ENCODE measurements at places on chromosomes 6 and 20.

GRCh38 chr20:17568972-17569521 lies 828 bp upstream of the DSTN start:
- no peak for DNase-seq

GRCh38 chr20:49766979-49767521 lies 45.6 kb upstream of the SLC9A8 start:
- DNase-seq: no peak

- no peak for DNase-seq
These were observed 50.3 kb downstream of the TRPC4AP start for GRCh38 chr20:35042268-35042667.

- no peak for DNase-seq
These were observed 70.0 kb upstream of the CD2AP start for GRCh38 chr6:47407300-47408281.

GRCh38 chr6:45951321-45952167 lies 64.1 kb downstream of the CLIC5 start:
- DNase-seq: no peak

DNA sequence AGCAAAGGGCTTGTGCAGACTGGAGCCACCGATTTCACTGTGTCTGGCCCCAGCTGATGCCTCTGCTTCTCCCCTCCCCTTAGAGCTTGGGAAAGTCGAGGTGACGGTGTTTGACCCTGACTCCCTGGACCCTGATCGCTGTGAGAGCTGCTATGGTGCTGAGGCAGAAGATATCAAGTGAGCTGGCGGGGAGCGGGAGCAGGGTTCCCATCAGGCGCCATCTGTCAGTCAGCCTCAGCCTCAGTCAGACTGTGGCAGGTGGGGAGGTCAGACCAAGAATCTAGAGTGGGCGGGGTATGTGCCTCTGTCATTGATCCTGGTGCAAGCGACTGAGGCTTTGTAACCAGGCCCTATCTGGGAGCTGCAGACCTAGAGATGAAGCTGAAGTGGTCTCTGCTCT lies 5.5 kb downstream of the ERGIC3 start:
- DNase-seq: no peak

GRCh38 chr6:132300323-132300949 lies 100.8 kb downstream of the MOXD1 start:
- DNase-seq: peak; percentile 10

DNA sequence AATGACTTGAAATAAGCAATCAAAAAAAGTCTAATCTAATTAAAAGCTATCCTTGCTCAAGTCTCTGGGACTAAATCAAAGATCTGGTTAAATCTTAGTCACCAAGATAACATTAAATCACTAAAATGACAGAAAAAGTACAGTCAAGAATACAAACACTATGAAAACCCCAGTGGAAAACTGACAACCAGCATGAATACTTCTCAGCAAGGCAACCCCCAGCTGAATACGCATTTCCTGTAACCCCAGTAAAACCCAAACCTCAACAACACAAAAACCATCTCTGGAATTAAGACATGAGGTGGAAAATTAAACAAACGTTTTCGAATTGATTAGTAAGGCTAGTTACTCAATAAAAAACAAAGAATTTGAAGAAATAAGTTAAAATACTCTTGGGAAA lies 23.7 kb upstream of the ZC3H12D start:
- DNase-seq: peak; percentile 74

DNA sequence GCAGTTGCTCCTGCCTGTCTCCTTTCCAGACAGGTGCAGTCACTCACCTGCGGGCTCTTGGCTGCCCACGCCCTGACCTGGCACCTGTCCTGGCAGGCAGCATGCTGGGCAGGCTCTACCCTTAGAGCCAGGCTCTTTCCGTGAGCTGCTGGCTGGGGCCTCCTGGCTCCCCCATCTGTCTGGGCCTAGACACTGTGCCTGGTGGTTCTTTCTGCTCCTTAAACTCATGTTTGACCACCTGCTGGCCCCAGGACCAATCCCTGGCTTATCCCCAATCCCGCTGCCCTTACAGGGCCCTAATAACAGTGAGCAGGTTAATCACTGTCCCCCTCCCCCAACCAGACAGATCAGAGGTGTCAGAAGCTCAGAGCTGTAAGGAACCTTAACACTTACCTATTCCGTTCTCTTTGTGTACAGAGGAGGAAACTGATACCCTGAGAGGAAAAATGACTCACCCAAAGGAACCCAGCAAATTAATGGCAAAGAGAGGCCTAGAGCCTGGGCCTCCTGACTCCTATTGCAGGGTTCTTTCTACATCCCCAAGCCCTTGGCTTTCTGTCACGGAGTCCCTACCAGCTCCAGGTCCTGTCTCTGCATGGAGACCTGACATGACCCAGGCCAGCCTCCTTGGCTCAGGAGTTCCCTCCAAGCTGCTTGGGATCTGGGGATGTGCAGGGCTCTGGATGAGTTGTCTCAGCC lies 54.7 kb downstream of the RAB44 start:
- DNase-seq: peak; percentile 61

- DNase-seq: no peak
These were observed 19.8 kb downstream of the DLL1 start for GRCh38 chr6:170270984-170271593.

DNA sequence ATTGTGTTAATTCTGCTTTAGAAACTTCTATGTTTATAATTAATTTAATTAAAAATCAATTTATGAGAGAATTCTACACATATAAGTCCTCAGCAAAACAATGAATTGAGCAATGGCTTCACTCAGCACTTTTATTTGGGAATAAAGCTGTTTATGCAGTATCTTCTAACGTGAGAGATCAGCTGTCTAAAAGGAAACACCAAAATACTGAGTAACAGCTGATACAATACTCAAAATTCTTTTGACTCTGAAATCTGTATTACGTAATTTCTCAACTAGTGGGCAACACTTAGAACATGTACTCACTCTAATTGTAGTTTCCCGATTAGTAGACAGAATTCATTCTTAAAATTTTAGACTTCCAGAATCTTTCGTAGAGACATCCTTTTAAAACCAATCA lies 49.8 kb downstream of the MAP3K7 start:
- DNase-seq: no peak

DNA sequence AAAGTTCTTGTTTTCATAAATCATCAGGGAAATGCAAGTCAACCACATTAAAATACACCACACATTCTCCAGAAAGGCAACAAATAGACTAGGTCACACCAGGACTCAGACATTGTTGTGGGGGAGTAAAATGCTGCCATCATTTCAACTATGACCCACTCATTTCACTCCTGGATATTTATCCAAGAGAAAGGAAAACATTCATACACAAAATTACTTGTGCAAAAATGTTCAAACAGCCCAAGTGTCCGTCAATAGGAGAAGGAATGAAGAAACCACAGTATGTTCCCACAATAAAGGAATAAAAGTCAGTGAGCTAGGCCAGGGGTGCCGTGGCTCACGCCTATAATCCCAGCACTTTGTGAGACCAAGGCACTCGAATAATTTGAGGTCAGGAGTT lies 81.5 kb upstream of the QKI start:
- DNase-seq: no peak

DNA sequence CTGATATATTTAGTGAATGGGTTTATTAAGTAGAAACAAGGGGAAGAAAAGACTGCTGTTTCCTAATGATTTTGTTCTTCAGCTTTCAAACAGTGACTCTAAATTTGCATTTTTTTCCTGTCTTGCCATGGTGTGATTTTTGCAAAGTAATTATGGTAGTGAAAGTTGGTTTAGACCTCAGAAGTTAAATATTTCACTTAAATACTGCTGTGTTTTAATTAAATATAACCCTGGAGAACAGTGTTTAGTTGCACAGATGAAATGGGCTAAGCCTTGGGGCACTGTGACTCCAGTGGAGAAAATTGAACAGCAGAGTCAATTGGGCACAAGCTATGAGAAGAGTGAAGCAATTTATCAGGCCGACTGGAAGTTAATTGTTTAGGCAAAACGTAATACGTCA lies 111.1 kb upstream of the MCHR2 start:
- no peak for DNase-seq

GRCh38 chr20:18815194-18815942 lies 1.8 kb downstream of the SCP2D1 start:
- no peak for DNase-seq

GRCh38 chr6:106684011-106684410 lies 54.6 kb downstream of the QRSL1 start:
- DNase-seq: no peak

- DNase-seq: no peak
These were observed 159.8 kb downstream of the AKAP7 start for GRCh38 chr6:131295081-131295480.

DNA sequence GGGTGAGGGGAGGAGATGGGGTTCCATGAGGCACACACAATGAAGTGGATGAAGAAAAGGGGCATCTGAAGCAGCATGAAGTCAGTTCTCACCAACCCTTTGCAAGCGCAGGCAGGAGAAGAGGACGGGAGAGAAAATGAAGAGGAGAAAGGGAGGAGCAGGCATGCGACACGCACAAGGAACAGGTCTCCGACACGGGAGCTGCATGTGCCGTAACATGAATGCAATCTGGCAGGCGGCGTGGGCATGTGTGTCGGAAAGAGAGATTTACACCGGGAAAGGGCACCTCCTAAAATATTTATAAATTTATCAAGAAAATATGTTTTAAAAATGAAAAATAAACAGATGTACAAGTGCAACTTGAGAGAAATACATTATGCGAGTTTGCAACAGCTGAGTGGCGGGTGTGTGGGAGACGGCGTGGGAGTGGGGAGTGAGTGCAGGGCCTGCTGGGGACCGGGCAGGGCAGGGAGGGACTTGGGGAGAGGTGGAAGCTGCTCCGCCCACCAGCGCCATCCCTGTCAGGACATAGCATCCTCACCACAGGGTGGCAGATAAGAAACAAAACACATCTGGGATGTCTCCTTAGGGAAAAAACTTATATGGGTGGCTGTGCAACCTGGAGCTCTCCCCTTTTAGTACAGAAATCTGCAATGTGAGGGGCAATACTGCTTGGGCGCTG lies 40.6 kb downstream of the GJA10 start:
- DNase-seq: no peak

DNA sequence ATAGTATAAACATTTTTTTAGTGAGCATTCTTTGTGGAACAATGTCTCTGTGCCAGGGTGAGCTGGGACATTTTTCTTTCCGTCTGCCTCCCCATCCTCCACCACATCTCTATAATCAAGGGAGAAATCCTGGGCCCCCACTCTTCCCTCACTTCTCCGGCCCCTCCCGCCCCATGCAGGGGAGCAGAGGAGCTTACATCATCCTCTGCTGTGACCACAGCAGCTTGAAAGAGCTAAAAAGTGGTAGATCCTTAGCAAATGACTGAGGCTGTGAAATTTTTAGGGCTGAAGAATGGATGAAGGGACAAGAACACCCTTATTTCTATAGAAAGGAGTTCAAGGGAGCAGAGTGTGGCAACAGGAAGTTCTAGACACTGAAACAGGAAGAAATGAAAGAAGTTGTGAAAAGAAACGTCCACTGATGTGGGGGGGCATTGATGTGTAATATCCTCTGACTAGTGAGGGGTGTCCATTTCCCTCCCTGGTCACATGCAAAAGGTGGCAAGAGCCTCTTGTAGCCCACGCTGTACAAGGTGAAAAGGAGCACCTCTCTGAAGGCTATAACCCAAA lies 380.3 kb upstream of the JARID2 start:
- DNase-seq: peak; percentile 15

DNA sequence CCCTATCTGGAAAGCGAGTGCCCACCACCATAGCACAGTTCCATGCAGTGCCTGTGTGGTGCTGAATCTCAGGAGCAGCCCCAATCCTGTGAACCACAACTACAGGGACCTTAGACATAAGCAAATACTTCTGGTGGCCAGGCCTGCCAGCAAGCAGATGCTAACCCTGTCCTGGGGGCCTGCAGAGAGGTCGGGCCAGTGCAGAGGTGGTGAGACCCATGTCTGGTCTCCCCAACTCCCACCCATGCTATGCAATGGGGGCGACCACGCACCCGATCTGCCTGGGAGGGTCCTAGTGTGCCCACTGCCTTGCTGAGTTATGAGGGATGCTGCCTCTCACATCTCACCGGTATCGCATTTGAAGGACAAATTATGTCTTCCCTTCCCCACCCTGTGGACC lies 151.6 kb upstream of the ZNF337 start:
- DNase-seq: no peak

DNA sequence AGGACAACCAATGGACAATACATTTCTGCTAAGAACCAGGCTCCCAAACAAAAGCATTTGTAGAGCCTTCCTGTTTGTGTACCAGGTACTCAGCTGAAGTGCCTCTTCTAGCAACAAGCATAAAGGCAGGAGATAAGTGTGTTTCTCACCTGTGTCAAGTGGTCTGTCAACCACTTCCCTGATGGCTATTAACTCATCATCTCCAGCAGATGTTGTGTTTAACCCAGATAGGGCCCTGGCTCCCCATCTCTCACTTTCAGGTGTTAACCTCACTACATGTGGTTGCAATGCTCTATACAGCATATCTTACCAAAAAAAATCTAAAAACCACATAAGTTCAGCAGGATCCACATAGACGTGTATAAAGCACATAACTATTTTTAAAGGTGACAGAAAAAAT lies 9.6 kb upstream of the IL17A start:
- DNase-seq: peak; percentile 11

DNA sequence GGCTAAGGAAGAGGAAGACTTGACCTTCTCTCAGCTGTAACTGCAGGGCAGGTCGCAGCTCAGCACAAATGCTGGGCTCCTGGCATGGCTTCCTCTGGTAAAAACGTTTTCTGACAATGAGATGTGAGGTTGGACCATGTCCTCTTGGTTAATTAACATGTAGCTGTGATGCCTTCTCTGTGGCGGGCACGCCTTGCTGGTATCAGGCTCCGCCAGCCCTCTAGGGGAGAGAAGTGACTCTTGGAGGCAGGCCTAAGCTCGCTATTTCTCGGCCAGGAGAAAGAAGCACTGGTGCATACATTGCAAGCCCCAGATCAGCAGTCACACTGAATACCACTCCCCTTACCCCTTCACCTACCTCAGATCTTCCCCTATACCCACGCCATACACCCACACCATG lies 65.0 kb downstream of the QRSL1 start:
- DNase-seq: no peak

DNA sequence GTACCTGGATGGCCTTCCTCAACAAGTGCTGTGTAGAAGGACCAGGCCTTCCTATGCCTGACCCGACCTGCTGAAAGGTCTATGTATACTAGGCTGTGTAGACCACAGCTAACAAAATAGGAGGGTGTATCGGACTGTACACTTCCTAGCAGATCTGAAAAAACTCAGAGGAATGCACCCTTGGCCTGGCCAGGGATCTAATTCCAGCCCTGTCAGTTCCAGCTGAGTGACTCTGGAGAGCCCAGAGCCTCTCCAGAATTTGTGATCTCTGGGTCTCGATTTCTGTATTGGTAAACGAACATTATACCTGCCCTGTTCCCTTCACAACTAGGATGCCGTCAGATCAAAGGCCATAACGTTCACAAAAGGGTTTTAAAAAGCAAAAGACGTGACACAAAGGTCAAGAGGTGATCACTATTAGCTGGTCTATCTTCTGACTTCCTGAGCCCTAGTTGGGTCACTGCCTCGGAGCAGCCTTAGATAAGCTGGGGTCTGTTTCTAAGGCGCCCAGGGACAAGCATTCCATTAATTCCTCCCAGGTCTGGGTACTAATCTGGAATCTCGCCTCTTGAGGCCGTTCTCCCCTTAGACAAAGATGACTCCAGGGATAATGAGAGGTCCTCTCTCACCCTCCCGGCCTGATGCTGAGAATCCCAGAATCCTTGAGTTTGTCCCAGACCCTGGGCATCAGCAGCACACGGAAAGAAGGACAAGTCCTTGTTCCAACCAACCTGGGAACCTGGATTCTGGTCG lies 13.9 kb downstream of the MTCH1 start:
- no peak for DNase-seq

- DNase-seq: no peak
These were observed 62.0 kb upstream of the GATA5 start for GRCh38 chr20:62537649-62538292.

GRCh38 chr6:49506569-49507111 lies 6.9 kb downstream of the GLYATL3 start:
- no peak for DNase-seq
